ENCODE measurements at places on chromosomes 11 and 22.

DNA sequence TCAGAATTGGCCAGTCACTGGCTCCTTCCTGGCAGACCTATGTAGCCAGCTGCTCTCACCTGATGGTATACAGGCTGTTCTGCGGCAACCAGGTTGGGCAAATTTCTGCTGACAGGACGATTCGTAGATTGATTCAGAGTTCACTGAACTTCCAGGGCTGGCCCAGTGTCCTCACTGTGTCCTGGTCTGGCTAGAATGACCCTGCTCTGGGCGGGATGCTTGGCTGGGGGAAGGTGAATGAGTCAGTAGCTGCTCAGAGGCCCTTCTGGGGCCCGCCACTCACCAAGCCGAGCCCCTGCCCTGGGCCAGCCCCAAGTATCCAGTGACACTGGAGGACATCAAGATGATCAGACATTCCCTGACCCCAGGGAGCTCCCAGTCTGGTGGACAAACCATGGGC lies 62.9 kb upstream of the WNT11 start:
- no peak for DNase-seq

- DNase-seq, result no peak
Observed at GRCh38 chr11:94169516-94169915, 40.9 kb downstream of the PANX1 start.

DNA sequence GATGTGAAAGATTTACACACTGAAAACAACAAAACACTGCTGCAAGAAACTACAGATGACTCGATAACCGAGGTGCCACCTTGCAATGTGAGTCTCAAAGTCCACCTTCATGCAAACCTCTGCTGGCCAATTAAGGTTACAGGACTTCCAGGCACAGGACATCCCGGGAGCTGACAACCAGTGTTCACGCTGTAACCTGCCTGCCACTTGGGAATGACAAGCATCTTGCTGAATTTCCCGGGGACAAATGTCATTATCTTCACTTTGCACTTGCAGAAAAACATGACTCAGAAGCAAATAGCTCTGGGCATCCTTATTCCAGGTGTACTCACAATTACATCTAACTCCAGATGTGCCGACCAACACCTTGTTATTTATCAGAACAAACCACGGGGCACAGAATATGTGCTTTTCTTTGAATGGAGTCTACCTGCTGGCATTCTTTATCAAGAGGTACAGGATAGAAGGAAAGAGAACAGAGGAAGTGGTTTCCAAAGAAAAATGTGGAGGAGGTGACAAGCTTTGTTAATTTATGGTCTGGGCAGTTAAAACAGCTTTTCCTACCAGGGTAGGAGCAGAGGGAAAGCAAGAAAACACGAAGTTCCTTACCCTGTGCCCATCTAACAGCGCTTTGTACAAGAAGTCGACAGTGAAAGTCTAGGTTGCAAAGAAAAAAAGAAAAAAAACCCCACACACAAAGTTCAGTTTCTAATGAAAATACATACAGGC lies 72.3 kb downstream of the SHANK2 start:
- no peak for DNase-seq

DNA sequence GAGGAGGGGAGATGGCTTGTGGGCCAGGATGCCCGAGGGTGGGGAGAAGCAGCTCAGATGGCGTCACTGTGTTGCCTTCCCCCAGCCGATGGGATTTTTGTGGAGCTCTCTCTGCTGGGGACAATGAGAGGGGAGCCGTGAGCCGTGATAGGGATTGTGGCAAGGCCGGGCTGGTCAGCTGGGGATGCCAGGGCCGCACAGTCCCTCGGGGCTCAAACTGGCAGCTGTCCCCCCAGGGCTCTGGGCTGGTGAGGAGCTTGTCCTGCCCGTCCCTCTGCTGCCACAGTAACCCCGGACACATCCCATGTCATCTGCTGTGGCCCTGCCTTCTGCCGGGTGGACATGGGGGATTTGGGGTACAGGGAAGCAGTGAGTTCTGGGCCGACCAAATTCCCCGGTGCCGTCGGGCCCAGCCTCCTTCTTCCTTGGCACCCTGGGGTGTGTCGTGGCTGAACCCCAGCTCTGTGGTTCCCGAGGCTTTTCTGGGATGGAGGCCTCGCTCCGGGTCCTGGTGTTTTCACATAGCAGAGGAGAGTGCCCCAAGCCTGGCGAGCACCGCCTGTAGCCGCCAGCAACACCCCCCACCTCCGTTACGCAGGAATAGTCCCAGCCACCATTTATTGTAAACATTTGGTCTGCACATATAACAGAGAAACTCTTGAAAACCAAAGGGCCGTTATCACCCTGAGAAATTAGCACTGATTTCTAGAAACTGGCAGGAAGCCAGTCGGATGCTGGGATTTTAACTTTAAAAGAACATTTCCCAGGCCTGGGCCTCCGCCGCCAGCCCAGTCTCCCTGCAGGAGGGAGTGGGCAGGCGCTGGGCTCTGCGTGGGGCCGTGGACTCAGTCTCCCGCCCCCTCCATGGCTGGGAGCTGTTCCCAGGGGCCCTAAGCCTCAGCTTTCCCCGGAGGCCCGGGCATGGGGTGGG lies 9.9 kb downstream of the BRSK2 start:
- no peak for DNase-seq

DNA sequence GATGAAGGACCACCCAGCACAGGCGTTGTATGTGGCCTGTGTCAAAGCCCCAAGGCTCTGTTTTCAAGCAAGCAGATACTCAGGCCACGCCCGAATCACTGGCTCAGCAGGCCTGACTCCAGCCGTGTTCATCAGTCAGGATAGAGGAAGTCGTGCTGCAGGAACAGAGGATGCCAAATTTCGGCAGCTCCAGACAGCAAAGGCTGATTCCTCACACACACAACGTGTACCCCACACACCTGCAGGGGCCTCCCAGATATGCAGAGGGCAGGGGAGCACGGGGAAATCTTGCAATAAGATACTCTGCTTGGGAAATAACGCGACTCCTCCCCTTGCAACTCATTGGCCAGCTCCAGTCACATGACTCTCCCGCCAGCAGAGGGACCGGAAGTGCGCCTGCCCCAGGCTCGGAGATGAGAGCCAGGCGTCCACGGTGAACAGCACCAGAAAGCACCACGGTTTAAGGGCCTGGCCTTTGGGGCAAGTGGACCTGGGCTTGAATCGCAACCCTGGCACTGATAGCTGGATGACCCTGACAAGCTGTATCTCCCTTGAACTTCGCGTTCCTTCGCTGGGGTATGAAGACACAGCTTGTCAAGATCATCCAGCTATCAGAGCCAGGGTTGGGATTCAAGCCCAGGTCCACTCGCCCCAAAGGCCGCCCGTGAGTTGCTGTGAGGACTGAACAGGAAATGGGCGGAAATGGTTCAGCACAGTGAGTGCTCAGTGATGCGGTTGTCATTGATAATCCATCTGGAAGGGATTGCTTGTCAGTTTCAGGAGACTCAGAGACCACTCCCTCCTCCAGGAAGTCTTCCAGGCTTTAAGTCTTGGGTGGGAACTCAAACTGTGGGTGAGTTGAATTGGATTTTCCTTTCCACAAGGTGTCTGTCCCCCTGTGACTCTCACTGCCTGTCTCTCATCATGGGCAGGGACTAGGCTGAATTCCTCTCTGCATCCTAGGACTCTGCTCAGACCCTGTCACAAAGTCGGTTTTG lies 88.5 kb downstream of the MYEOV start:
- peak; percentile 10 for DNase-seq

Measured in CD4-positive, alpha-beta T cell treated with Interleukin-6 for 4 hours (primary cell).